ENCODE measurements at places on chromosomes 7 and 10. TPM values are rescaled to one million over a fixed set of nuclear protein-coding genes. Genes with fewer than 3 reads are reported as not detected.

DNA sequence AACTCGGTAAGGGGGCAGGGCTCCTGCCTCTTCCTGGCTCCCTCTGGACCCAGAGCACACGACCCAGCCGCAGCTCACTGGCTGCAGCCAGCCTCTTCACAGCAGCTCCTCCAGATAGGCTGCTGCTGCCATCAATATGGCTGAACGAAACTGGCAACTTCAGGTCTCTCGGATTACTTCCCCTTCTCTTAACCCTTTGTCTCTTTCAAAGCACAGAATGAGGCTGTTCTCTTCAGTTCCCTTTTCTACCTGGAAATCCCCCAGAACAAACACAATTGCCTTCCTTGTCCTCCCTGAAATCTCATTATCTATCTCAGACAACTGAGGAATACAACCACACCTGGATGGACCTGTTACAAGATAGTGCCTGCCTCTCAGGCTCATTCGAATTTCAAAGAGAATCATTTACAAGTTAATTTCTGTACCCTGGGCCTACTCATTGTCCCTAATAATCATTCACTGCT lies 193.4 kb upstream of the MBL2 start:
- no peak for DNase-seq

DNA sequence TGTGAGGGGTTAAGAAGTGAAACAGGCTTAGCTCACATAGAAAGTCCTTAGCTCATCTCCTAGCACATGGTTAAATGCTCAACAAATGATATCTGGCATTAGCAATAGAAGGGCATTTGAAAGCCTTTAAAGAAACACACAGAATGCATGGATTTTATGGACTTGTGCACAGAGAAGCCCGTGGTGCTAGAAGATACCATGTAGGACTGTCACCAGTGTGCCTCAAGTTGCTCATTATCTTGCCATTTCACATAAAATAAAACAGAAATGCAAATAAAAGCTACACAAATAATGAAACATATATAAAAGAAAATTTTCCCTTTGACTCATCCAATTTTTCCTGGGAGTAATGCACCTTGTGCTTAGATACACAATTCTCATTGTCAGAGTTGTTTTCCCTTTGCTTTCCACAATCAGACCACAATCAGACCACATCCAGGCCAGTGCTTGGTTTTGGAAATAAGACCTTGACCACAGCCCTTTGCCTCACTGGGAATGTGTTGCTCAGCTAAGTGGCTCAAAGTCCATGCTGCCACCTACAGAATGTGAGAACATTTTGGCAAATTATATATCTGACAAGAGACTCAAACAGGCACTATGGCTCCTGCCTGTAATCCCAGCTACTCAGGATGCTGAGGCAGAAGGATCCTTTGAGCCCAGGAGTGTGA lies 9.5 kb upstream of the WDR11 start:
- no peak for DNase-seq

DNA sequence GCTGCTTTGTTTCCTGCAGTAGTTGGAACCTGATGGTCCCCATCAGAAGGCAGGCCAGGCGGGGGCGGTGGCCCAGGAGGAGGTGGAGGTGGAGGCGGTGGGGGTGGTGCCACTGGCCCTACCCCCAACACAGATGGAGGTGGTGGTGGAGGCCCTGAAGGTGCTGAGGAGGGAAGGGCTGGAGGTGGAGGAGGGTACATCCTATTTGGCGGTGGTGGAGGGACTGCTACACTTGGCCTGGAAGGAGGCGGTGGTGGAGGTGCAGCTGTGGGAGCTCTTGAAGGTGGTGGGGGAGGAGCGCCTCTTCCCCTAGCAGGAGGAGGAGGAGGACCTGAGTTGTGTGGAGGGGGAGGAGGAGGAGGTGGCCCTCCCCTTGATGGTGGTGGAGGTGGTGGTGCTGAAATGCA lies 36.8 kb downstream of the LMOD2 start:
- DNase-seq: no peak

- DNase-seq: no peak
Observed at GRCh38 chr7:81013083-81013817, 94.4 kb upstream of the SEMA3C start.

DNA sequence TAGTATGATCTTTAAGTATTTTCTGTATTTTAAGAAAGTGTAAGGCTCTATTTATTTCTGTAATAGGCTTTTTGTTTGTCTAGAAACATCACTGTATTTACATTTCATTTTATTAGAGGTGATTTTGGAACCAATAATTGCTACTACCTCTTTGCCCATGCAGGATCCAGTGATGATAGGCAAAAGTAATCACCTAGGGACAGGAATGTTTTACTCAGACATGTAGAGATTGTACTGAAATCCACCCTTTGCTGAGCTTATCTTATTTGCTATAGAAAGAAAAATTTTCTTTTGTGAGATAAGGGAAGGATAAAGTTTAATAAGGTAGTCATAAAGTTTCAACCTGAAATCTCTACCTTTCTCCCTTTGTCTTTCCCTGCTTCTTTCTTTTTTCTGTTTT lies 73.5 kb downstream of the MKLN1 start:
- DNase-seq: no peak

GRCh38 chr7:102222445-102222844 lies 64.2 kb upstream of the SH2B2 start:
- no peak for DNase-seq

GRCh38 chr10:44930904-44931620 lies 19.9 kb downstream of the TMEM72 start:
- peak; percentile 54 for DNase-seq

- DNase-seq: no peak
Observed at GRCh38 chr7:116337018-116337417, 126.7 kb downstream of the TES start.

- no peak for DNase-seq
Observed at GRCh38 chr10:18607503-18608378, 43.6 kb downstream of the NSUN6 start.

DNA sequence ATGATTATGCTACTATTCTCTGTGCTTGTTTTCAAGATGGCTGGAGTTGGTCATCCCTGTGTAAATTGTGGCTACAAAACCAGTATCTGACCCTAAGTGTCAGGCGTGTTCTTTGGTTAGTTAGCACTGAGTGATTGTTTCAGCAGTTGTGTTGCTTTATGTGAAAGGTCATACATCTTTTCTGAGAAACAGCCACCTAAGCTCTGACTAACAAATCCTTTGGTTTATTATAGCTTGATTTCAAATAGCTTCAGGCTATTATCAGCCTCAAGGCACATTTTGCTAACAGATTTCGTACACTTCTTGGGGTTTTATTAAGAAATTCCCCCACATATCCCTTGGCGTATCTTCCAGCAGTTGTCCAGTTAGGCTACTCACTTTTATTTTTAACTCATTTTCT lies 4.8 kb upstream of the ADRB1 start:
- no peak for DNase-seq

- no peak for DNase-seq
Observed at GRCh38 chr7:115146148-115146547, 224.3 kb downstream of the MDFIC start.

DNA sequence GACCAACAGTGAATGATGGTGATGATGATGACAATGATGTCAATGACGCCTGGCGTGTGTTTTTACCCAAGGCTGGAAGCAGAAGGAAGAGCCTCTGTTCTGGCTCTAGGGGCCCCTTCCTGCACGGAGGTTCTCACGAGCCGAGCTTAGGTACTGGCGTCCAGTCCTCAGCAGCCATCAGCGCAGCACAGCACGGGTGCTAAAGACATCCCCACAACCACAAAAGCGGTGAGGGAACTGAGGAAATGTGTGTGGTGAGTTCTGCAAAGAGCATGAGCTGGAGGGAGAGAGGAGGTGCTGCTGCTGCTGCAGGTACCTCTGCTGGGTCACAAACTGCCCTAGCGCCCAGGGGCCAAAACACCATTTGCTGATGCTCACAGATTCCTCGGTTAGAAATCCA lies 81.6 kb downstream of the SFMBT2 start:
- DNase-seq: no peak

- no peak for DNase-seq
Observed at GRCh38 chr10:74927701-74928100, 101.3 kb downstream of the KAT6B start.

DNA sequence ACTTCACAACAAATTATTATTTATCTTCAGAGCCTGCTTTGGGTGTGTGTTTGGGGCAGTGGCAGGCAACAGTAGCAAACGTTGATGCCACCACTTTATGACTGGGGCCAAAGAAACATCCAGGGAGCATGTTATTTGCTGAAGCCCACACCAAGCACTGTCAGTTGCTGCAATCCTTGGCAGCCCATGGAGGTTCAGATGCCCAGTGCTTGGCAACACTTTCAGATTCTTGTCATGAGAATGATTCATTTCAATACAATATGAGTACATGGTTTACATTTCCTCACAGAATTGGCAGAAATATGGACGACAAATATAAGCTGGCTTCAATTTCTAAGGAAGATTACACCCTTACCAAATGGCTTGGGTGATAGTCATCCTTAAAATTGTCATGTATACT lies 46.5 kb upstream of the GLI3 start:
- DNase-seq: no peak

DNA sequence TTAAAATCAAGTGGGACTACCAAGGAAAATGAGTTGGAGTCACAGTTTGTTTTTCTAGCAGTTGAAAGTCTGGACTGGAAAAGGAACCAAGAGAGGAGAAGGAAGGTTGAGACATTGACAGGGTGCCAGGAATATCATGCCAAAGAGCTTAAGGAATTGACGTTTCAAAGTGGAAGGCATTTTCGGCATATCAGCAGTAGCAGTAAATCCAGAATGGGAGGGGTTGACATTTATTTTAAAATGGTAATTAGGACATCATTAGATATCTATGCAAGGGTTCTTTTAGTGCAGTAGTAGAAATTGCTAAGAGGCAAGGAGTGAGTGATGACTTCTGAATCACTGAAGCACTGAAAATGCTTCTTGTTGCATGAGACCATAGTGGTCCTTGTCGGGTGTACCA lies 335.9 kb upstream of the PLXDC2 start:
- no peak for DNase-seq

- DNase-seq: no peak
Observed at GRCh38 chr10:13340626-13341376, 7.3 kb downstream of the SEPHS1 start.

- DNase-seq: no peak
Observed at GRCh38 chr7:104980841-104981671, 32.9 kb upstream of the KMT2E start.

ANKRD2 gene
- total RNA-seq: not detected

PTN gene
- total RNA-seq: 11.9 TPM

ADCY1 gene
- total RNA-seq: 5.4 TPM

SFTPA1 gene
- total RNA-seq: not detected

CPA2 gene
- total RNA-seq: 0.84 TPM

LEP gene
- total RNA-seq: not detected

WNT8B gene
- total RNA-seq: not detected

PILRA gene
- total RNA-seq: 26.4 TPM

SKIDA1 gene
- 0.91 TPM for total RNA-seq

PIP4K2A gene
- total RNA-seq: 97.9 TPM

UCN3 gene
- total RNA-seq: not detected
